Caki2 (cell line): ENCODE measurements at places on chromosomes 4 and X.
A peak's percentile ranks its signal among the peaks of the same experiment; 100 is the strongest.

- DNase-seq: no peak
Measured at GRCh38 chr4:180721356-180721755, 1521.8 kb upstream of the TENM3 start.

DNA sequence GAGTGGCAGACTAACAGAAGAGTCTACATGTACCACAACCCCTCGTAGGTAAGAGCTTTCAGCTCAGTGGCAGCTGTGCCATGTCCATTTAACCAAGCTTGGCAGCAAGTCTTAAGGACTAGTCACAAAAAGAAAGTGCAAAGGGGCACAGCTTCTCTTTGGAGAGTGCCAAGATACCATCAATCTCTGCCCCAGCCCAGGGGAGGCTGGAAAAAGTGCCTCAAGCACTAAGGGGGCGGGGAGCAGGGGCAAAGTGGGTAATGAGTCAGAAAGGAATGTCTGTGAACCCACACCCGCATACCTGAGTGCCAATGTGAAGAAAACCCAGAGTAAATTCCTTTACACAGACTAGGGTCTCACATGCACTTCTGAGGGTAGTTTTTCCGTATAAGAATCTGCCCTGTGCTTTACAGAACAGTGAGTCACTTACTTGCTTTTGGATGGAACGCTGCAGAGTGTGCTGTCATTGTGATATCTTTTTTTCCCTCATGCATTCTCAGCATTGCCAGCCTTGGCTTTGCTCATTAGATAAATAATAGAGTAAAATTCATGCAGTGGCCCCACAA is 219.8 kb downstream of the ZNF674 start:
- DNase-seq: peak; percentile 97

DNA sequence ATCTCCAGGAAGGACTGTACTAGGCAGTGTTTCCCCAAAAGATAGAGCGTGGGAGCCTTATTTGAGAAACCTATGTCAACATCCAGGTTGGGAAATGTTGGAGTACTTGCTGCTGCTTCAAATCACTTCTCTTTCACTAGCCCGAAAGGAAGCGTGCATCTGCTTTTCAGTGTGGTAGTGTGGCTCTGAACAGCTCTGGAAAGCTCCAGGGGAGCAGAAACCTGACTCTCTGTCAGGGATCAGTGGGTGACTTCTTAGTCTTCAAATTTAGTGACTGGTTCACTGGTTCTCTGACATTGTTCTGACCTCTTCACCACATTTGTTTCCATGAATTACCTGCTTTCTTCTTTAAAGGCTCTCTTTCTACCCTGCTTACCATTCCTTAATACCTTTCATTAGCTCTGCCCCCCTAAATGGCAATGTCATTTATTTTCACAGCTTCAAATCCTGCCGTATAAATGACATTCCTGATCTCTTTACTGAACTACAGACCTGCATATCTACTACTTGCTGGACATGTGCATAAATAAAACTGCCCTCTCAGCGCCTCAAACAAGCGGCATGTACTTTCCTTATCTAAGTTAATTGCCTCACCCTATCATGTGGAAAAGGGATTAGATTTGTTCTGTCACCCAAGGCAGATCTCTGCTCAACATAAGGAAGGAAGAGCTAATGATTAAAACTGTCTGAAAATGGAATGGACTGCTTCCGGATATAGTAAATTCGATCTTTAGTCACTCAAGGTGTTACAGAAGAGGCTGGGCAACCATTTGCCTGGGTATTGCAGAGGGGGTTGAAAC is 37.0 kb downstream of the DLG3 start:
- peak; percentile 42 for DNase-seq

DNA sequence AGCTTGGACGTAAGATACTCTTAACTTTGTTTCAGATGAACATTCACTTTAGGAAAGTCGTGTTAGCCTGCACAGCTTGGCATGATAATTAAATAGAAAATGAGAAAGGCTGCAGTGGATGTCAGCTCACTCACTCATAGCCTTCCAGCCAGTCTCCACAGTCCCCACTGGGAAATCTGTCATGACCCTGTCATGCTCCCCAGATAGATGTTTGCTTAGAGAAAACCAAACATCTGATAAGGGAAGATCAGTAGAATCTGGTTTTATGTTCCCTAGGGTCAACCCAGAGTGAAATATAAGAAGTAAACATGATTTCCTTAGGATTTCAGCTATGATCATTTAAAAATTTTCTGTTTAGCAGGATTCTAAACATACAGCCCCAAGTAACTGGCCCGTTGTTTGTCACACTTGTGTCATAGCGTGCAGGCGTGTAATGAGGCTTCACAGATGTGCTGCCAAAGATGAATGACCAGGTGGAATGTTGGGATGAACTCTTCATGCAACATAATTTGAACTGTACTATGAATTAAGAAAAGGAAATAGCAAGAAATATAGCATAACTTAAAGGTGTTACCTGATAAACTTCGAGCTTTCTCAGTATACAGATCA is 180.1 kb downstream of the BANK1 start:
- no peak for DNase-seq

DNA sequence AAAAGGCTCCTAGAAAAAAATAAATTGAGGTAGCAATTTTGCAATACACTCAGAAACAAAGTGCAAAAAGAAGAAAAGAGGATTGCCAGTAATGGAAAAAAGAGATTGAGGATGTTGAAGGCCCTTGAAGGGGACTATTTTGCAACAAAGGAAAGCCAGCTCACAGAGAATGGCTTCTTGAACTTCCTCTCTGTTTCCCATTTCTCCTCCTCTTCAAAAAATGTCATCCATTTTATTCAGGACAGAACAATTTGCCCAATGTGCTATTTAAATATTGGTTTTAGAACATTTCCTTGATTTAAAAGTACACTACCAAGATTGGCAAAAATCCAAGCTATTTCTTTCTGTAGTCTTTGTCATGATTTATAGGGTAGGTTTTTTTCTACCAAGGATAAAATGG is 60.2 kb downstream of the GASK1B start:
- DNase-seq: no peak

GRCh38 chr4:100679926-100680325 is 162.1 kb upstream of the EMCN start:
- DNase-seq: no peak

DNA sequence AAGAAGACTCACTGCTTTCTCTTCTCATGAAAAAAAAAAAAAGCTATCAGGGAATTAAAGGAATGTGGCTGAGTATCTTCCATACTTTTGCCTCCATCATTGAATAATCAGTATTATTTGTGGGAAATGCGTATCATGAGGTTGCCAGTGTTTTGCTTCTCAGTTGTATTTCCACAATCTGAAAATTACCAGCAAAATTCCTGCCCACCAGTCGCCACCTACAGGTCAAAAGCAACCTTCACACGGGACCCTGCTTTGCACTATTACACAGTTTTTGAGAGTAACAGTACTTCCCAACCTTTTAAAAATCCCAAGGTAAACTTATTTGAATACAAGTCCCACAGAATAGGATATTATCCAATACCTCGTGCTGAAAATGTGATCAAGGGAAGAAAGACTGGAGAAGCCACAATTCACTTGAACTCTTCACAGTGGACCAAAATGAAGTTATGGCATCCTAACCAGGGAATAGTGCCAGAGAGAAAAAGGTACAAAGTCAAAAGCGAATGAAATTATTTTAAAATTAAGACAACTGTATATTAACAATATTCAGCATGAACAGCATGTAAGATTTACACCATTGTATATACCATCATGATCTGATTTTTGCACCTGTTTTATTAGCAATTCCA is 30.4 kb downstream of the PGRMC1 start:
- DNase-seq: peak; percentile 4

GRCh38 chr4:86449746-86450588 is 90.1 kb upstream of the MAPK10 start:
- no peak for DNase-seq
